ENCODE measurements at places on chromosomes 12 and 14. TPM values are rescaled to one million over a fixed set of nuclear protein-coding genes. Genes with fewer than 3 reads are reported as not detected.

IFNG-AS1 gene
- total RNA-seq = not detected

PRB2 gene
- not detected for total RNA-seq

TMEM19 gene
- 27.8 TPM for total RNA-seq

ERP27 gene
- 1.4 TPM for total RNA-seq
